Activated CD8-positive, alpha-beta memory T cell treated with anti-CD3 and anti-CD28 coated beads for 48 hours (primary cell): ENCODE measurements at places on chromosomes 6 and 20.
A peak's percentile ranks its signal among the peaks of the same experiment; 100 is the strongest.

- DNase-seq = no peak
These were observed 159.1 kb downstream of the BCAS1 start for GRCh38 chr20:53911301-53911700.

DNA sequence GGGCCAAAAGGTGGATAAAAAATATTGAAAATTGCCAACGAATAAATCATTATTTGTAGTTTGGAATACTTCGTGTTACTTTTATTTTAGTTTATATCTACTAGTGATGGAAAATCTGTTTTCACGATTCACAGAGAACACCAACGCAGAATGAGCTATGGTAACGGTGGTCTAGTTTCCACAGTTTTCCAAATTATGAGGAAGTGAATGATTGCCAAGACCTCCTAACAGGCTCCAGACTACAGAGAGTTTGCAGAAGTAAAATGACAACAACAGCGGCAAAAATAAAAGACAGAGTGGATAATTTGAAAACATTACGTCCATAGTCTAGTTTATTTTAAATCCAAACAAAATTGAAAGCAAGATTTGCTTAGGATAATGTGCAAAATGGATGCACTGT lies 57.0 kb upstream of the AIG1 start:
- DNase-seq = no peak

DNA sequence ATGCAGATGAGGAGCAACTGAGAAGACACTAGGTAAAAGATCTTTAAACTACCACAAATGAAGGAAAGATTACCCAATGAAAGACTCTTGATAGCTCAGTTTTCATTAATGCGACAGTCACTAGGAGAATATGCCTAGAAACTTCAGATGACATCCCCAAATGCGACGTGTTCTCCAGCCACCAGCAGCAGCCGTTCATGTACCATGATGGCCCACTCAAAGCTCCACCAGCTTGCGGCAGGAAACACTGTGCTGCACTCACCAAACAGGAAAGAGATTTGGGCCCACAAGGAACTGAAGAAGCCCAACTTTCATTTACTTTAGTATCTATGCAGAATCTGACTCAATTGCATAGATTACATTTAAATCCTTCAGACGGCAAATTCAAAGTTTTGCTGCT lies 7.5 kb downstream of the DIDO1 start:
- no peak for DNase-seq

- no peak for DNase-seq
These were observed 1.1 kb downstream of the TPX2 start for GRCh38 chr20:31740208-31740607.

DNA sequence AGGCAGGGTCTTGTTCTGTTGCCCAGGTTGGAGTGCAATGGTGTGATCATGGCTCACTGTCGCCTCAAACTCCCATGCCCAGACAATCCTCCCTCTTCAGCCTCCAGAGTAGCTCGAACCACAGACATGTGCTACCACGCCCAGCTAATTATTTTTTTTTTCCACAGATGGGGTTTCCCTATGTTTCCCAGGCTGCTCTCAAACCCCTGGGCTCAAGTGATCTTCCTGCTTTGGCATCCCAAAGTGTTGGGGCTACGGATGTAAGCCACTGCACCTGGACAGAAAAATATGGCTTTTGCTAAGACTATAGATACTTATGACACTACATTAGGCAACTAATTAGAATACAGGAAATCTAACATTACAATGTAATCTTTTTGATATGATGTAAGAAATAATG lies 17.9 kb downstream of the RNF24 start:
- no peak for DNase-seq

GRCh38 chr6:147204060-147204785 lies at the start of gene STXBP5:
Gene STXBP5, plus strand, starts transcription at chr6:147204417. Its CDS starts 116 bp downstream, at chr6:147204533.
- peak; percentile 16 for DNase-seq

- DNase-seq = no peak
These were observed 121.4 kb upstream of the LY86 start for GRCh38 chr6:6466967-6467761.

DNA sequence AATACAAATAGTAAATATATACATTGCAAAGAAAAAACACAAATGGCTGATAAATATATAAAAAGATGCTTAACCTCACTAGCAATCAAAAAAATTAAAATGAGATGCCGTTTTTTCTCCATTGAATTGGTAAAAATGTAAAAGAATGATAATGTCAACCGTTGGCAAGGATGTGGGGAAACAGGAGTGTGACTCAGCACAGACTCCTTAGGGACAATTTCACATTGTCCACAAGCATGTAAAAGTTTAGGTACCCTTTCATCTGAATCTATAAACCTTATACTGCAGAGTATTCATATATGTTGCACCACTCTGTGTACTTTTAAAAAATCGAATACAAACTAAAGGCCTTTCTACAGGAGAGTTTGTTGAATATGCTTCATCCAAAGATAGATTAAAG lies 143.1 kb upstream of the RREB1 start:
- no peak for DNase-seq

DNA sequence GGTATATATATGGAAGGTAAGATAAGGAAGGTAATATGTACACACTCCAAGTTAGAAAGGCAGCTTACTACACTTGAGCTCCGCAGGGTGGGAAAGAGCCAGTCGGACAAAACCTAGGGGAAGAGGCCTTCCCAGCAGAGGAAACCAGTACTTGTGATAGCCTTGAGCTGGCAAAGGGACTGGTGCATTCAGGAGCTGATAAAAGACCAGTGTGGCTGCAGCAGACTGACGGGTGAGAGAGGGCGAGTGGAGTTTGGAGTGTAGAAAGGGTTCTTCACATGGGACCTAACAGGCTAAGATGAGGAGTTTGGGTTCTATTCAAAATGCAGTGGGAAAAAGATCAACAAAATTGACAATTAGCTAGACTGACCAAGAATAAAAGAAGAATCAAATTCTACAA lies 49.3 kb upstream of the KIF13A start:
- DNase-seq = no peak

DNA sequence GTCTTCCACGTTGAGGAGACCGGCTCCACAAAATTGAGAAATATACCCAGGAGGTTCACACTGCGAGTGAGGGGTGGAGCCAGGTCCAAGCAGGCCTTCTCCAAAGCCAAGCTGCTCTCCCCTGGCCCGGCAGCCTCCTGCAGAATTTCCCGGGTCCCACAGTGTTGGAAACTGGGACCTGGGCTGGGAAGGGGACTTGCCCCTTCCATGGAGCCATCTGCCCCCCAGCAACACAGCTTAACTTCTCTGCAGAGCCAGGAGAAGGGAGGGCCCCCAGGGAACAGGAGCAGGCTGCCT lies 35.4 kb downstream of the MDFI start:
- DNase-seq = no peak

- no peak for DNase-seq
These were observed 741 bp downstream of the PTPN1 start for GRCh38 chr20:50510706-50511542.

GRCh38 chr6:128847431-128848210 lies 35.3 kb upstream of the LAMA2 start:
- no peak for DNase-seq

- DNase-seq = no peak
These were observed 182.5 kb downstream of the CDC5L start for GRCh38 chr6:44569931-44570385.

GRCh38 chr6:121453191-121453590 lies 17.7 kb downstream of the GJA1 start:
- no peak for DNase-seq

GRCh38 chr20:59778615-59779200 lies 154.7 kb downstream of the SYCP2 start:
- no peak for DNase-seq

GRCh38 chr6:72390548-72390947 lies 231.3 kb upstream of the KCNQ5 start:
- no peak for DNase-seq

- DNase-seq = no peak
These were observed 85.7 kb downstream of the PLCB4 start for GRCh38 chr20:9154464-9155024.

GRCh38 chr20:47156301-47157137 lies 200.0 kb downstream of the ZMYND8 start:
- DNase-seq = no peak

DNA sequence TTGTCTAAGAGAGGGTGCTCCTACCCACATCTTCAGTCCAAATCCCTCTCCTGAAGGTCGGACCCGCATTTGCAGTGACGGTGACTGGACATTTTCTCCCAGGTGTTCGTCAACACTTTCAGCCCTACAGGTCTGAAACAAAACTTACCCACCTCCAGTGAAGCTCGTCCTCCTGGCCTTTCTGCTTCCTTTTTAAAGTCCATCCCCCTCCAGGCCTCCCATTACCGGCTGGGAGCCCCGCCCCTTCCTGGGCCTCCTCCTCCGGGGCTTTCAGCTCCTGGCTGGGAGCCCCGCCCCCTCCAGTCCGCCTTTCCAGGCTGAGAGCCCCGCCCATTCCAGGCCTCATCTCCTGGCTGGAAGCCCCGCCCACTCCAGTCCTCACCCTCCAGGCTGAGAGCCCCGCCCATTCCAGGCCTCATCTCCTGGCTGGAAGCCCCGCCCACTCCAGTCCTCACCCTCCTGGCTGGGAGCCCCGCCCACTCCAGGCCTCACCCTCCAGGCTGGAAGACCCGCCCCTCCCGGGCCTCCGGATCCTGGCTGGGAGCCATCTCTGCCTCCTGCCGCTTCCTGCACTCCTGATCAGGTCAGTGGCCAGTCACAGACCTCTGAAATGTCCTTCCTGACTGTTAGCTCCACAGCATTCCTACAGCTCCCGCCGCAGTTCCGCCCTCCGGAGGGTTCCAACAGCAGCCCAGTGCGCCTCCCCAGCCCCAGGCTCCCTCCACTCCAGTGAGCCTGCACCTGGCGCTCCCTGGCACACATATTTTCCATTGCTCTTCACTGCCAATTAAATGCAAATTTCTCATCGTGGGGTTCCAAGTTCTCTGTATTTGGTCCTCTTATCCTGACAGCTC lies 98.5 kb downstream of the LY86 start:
- DNase-seq = no peak

GRCh38 chr6:33779290-33779689 lies 9.6 kb downstream of the LEMD2 start:
- DNase-seq = no peak

- no peak for DNase-seq
These were observed 34.3 kb downstream of the KCNB1 start for GRCh38 chr20:49447946-49448809.

GRCh38 chr6:33018904-33019303 lies 9.5 kb upstream of the HLA-DOA start:
- DNase-seq = no peak

DNA sequence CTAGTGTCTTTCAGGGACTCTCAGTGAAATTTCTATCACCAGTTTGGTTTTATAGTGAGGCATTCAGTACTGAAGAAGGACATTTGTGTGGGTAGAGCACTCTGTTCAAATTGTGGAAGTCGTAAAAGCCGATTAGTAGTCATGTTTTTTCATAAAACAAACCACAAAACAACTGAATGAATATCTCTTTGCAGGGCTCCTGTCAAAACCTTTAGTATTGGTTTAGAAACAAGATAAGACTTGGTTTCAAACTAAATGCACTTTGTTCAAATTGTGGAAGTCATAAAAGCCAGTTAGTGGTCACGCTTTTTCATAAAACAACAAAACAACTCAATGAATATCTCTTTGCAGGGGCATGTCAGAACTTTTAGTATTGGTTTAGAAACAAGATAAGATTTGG lies 23.8 kb downstream of the ADGRF4 start:
- DNase-seq = no peak

DNA sequence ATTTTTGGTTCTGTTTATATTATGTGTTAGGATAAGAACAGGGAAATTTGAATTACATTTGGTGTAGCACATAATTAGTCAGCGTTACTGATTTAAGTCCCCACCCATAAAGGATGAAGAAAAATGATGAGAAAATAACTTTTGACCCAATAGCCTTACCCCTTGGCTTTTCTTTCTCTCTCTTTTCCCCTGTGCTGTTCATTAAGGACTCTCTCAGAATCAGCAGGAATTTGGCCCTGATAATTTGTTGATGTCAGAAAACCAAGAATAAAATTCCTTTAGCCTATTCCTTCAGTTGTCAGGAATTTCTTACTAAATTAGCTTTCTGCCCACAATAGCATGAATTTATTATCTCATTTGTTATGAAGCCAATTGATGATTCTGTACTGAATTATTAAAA lies 18.5 kb downstream of the PLCB1 start:
- no peak for DNase-seq

DNA sequence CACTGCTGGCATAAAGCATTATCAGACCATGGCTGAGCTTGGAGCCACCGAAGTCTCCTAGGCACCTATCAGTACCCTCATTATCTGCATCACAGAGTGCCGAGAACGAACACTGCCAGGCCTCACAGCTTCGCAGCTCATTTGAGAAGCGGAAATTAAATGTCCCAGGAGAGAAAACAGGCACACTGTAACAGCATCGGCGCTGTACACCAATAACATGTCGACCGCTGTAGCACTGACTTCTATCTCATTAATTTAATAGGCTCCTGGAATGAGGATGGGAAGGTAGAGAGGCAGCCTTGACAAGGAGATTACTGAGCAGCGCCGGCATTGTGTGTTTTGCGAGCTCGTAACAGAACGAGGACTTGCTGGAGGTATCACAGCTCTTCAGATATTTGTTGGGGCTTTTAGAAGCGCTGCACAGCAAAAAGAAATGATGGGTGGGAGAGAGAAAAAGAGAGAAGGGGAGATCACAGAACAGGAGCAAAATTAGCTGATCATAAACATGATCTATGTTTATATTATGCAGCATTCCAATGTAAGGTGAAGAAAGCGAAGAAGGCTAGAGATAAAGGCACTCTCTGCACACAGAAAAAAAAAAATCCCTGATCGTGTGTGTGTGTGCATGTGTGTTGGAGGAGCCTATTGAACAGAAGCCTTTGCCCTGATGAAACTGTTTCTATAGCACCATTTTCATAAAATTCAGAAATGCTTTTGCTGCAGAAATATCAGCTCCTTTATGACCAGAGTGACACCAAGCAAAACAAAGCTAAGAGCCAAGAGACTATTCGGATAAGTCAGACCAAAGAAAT lies 29.2 kb downstream of the ID4 start:
- no peak for DNase-seq
